Ecto neural progenitor cell (in vitro differentiated cells): ENCODE measurements at places on chromosomes 4 and X.

DNA sequence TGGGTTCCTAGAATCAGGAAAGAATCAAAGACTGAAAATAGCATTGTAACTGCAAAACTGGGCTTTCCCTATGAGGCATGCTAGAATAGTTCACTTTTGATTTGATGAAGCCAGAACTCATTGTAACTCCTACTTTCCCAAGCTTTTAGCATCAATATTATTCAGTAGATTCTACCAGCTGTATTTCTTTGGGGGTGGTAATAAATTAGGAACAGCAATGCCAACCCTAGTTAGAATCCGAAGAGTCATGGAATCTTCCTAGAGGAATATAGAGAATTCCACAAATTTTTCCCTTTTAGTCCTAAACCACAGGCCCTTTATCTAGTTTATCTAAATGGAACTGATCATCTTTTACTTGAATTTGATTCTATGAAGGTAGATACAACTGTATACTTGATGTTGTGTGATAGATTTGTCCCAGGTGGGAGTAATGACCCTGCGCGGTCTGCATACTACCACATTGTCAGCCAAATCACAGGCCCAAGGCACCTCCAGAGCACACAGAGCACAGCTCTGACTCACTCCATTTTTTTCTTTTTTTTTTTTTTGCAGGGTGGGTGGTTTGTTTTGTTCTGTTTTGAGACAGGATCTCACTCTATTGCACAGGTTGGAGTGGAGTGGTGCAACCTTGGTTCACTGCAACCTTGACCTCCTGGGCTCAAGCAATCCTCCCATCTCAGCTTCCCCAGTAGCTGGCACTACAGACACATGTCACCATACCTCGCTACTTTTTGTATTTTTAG, 66.6 kb downstream of the EDNRA start:
- no peak for DNase-seq

DNA sequence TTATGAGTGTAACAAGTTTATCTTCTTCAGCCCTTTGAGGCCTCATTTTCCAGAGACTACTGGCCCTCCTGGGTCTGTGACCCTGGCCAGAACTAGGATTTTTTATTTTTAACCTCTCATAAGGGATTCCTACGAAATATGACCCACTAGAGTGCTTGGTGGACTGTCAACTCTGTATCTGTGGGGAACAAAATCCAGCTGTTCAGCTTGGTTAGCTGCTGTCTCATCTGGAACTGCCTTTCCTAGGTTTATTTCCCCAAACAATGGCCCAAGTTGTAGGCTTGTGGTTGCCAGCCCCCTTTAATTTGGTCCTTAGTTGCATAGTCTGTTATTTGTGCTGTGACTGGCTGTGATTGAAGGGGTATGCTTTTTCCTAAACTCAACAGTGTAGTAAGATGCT, 56.2 kb downstream of the NHS start:
- no peak for DNase-seq

GRCh38 chr4:55947912-55948725, 626 bp upstream of the CEP135 start:
- DNase-seq: no peak

DNA sequence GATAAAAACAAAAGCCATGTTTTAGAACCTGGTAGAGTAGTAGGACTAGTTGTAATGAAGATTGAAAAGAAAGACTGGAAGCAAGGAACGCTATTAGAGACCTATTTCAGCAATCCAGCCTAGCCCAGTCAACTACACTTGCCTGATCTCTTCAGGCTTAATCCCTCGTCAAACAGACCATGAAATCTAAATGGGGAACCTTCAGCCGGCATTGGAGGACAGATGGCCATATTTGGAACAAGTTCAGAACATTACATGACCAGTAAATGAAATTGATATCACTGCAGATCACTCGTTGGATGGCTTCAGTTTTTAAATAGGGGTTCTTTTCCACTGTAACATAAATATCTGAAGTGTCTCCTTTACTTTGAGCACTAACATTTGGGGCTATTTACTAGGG, 84.8 kb upstream of the WDR44 start:
- DNase-seq: no peak

DNA sequence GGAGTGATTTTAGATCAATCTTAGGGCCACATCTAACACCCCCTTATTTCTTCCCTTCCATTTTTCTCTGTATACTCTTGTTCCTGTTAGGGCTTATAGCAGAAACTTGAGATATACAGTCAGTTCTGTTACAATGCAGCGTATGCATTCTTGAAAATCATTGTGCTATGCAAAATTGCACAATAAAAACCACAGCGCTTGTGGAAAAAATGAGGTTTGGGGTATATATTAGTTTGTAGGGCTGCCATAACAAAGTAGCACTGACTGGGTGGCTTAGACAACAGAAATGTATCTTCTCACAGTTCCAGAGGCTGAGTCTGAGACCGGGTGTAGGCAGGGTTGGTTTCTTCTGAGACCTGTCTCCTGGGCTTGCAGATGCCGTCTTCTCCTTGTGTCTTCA, 59.0 kb downstream of the WWC2 start:
- DNase-seq: no peak

- DNase-seq: no peak
Observed at GRCh38 chr4:185276036-185276435, 66.6 kb downstream of the SNX25 start.

- DNase-seq: no peak
Observed at GRCh38 chr4:159134429-159134828, 31.6 kb downstream of the RAPGEF2 start.

DNA sequence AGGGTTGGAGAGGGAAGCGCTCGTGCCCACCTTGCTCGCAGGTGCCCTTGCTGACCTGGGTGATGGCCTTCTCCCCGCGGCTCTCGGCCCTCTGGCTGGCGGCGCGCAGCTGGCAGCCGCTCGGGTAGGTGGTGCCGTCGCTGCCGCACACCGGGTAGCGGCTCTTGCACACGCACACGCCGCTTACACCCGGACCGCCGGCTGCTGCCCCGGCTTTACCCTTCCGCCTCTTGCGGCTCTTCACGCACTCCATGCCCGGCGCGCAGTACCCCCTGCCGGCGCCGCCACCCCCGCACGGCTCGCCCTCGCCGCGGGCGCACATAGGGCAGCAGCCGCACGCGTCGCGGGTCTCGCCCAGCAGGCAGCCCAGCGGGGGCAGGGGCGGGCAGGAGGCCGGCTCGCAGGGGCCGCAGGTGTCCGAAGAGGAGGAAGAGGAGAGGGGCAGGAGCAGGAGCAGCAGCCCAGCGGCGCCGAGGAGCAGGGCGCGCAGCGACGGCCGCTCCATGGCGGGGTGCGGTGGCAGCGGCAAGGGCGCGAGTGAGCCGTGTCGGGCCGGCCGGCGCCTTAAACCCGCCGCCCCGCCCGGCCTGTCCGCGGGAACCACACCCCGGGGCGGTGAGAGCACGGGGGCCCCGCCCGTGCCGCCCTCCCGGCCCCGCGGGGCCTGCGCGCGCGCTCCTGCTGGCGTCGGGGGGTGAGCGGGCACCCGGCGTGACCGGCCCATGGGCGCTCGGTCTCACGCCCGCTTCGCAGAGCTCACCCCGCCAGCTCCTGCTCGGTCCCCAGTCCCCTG, at the start of gene IGFBP7:
IGFBP7 (minus strand) TSS at position 539 of the 793 bp plus-strand sequence; CDS start at position 505, 34 bp downstream.
- peak; percentile 63 for DNase-seq

GRCh38 chrX:131915488-131915887, 107.6 kb upstream of the STK26 start:
- DNase-seq: no peak

DNA sequence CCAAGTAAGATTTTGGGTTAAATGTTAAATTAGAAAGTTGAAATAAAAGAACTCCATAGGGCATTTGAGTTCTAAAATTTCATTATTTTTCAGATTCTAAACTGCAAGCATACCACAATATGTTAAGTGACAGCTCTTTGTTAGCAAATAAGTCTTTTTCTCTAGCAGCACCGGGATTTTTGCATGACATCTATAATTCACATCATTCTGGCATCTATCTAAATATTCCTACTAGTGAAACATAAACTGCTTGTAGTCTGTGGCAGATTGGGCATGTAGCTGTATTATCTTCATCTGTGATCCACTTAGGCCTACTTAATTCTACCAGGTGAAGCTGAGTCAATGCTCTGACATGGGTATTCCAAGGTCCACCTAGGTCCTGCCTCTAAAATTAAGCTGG, 32.1 kb upstream of the KLHL13 start:
- DNase-seq: no peak

- no peak for DNase-seq
Observed at GRCh38 chrX:76148753-76149152, 24.1 kb upstream of the PBDC1 start.

- no peak for DNase-seq
Observed at GRCh38 chrX:40189637-40190036, 91.9 kb upstream of the BCOR start.

GRCh38 chrX:100979881-100980607, 10.5 kb downstream of the ARL13A start:
- DNase-seq: no peak
